Stimulated activated CD4-positive, alpha-beta T cell treated with anti-CD3 and anti-CD28 coated beads, Interleukin-15, amount 100 ng/mL, for 1 hour (primary cell): ENCODE measurements at places on chromosomes 11 and 22.

DNA sequence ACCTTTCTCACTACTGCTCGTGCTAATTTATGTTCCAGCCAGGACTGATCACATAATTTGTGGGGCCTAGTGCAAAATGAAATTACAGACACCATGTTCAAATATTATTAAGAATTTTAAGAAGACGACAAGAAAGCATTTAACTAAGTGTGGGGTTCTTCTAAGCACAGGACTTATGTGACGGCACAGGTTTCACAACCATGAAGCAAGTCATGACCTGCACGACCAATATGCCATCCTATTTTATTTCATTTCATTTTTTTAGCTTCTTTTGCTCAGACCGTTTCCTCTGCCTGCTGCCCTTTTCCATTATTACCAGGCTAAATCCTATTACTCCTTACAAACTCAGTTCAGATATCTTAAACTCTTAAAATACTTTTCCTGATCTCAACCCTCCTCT lies 462.5 kb downstream of the AASDHPPT start:
- DNase-seq = no peak

GRCh38 chr11:61554172-61554988 lies 26.5 kb downstream of the SYT7 start:
- peak; percentile 8 for DNase-seq

DNA sequence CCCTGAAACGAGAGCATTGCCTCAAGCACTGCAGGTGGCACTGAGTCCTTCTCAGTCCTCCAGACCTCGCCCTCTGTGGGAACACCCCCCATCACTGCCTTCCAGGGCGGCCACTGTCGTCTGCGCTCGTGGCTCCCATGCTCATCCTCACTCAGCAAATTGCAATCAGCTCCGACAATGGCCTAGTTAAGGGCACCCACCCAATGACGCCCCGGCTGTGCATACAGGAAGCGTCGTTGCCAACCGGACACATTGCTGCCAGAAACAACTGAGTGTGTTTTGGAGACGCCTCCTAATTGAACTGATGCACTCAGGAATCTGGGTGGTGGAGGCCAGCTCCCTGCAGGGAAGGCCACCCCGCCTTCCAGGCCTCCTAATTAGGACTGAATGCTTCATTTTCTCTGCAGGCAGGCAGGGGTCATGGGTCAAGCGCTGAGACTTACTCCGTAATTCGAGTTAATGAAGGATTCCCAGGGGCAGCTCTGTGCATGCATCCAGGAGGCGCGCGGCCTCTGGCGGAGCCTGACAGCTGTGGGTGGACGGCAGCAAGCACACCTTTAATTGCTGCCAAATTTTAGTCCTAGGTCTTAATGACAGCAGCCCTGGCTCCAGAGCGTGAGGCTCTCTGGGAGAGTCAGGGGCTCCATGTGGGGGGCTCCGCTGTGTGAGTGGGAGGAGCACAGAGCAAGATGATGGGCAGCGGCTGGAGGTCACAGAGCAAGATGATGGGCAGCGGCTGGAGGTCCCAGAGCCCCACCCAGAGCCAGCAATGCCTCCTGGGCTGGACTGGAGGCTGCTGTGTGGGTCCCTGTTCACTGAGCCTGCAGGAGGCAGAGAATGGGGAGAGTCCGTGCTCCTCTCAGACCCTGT lies 199.0 kb downstream of the BRD1 start:
- no peak for DNase-seq

DNA sequence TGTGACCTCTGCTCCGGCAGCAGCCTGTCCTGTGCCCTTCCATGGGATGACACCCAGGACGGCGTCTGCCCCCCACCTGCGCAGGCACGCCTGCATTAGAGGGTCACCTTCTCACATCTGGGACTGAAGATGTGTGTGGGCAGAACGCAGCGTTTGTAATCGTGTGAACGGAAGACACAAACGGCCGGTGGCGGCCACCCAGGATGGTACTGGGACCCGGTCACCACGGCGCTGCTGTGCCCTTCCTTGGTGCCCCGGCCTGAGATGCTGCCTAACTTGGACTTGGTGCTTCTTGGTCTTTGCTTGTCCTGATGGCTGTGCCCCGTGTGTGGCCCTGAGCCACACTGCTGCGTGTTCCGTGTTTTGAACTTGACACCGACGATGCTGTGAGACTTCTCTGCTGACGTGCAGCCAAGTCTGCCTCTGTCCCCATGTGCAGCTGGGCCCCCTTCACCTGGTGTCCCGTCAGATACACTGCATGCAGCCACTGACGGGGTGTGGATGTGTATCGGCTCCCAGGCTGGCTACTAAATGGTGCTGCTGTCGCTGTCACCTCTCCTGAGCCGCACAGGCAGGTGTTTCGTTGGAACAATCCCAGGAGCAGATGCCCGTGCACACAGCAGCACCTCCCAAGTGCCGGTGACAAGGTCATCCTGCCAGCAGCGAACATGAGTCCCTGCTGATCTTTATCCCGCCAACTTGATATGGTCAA lies 21.4 kb downstream of the YPEL1 start:
- no peak for DNase-seq

DNA sequence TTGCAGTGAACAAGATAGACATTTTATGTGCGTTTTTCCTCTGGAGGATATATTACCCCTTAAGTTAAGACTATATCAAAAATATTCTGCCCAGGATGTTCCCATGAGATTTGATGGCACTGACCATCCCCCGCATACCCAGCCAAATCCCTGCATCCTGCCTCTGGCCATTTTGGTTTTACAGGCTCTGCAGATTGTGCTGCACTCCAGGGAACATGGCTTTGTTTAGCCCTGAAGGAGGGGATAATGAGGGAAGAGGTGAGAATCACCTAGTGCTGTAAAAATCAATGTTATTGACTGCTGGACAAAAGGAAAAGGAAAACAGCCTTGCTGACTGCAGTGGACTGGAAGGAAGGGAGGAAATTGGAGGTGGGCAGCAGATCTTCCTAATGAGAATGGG lies 717.4 kb downstream of the DLG2 start:
- no peak for DNase-seq

DNA sequence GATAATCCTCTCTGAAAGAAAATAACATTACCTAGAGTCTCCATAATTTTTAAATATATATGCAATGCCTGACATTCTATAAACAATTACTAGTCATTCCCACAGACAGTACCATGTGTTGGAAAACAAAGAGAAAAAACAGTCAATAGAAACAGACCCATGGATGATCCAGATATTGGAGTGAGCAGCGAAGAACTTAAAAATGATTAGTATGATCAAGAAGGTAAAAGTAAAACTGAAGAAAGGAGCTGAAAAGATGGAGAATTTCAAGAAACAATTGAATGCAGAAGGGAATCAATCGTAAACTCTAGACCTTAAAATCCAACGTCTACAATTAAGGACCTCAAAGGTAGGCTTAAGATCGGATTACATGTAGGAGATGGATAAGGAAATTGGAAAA lies 330.6 kb downstream of the SHANK2 start:
- DNase-seq = no peak

DNA sequence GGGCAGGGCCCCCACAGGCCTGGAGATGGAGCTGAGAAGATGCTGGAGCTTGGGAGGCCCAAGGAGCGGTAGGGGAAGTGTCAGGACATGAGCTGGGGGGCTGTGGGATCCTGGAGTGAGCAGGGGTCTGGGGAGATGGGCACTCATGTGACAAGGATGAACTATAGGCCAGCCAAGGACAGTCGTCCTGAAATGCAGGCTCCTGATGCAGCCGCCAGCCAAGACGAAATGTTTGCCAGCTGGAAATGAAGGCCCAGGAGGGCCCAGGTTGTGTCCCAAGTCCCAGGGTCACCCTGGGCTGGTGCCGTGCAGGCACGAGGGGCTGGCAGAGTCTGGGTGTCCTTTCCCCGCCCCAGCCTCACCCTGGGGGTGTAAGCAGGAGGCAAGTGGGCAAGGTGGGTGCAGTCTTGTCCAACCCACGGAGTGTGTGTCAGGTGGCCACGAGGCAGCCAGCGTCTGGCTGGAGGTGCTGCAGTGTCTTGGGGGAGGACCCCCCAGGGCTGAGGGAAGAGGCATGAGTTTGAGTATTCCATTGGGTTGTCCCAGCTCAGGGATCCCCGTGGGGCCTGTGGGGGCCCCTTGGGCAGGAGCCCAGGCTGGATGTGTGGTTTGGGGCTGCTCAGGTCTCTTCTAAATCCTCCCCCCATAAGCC lies 21.4 kb downstream of the MRGPRG start:
- DNase-seq = no peak

DNA sequence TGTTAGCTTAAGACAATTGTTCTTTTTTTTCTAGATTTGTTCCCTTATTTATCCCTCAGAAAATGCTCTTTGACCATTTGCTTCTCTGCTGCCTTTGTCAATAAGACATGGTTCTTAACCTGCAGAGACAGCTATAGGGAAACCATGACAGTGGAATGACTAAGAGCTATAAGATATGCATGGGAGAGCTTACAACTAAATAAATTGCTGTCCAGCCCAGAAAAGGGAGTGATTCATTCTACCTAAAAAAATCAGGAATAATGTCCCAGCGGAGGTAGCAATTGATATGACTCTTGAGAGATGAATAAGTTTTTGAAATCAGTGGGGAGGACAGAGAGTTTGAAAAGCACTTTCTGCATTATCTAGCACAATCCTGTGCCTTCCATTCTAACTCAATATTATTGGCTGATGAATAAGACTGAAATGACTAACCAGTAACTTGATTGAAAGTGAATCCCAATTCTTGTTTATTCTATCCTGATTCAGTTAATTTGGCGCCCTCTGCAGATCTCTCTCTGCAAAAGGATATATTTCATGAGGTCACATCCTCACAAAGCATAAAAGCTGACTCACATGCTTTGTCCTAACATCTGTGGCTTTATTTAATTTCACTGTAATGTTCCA lies 680.5 kb upstream of the API5 start:
- no peak for DNase-seq

- no peak for DNase-seq
Measured at GRCh38 chr11:76806131-76806530, 23.0 kb downstream of the TSKU start.

DNA sequence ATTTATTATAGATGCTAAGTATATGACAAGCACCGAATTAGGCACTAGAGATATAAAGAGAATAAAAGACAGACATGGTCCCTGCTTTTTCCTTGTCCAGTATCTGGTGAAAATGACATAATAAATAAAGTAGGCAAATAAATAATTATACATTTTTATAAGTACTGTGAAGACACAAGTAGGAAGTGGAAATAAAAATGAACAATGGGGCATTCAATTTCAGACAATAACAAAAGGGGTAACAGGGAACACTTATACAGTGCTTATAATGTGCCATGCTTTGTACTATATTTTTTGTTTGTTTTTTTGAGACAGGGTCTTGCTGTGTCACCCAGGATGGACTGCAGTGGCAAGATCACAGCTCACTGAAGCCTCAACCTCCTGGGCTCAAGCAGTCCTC lies 4.3 kb downstream of the KBTBD3 start:
- DNase-seq = no peak

GRCh38 chr22:42282252-42282942 lies 11.9 kb upstream of the TCF20 start:
- DNase-seq = no peak

- no peak for DNase-seq
Measured at GRCh38 chr22:50313600-50313999, 6.2 kb upstream of the PLXNB2 start.

DNA sequence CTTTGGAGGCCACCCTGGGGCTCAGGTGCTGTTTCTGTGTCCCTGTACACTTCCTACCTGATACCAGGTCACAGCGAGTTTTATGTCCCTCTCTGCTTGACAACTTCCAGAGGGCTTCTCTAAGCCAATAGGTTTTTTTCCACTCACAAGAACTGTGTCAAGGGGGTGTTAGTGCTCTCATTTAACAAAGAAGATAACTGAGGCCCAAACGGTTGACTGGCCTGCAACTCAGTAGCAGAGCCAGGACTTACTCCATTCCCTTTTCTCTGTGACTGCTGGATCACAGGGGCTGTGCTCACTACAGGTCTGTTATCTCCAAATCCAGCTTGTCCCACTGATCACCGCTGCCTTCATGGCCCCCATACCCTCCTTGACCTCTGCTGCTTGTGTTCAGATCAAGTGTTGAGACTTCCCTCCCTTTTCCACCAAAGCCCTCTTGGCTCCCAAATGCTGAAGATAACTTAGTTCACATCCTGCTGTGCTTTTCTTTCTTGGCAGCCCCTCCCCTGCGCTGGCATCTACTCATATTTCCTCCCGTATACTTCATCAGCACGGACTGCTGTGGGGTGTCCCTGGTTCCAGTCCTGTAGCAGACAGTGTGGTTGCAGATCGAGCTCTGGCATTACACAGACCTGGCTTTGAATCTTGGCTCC lies 41.3 kb downstream of the POU2F3 start:
- DNase-seq = no peak

GRCh38 chr11:66697988-66698387 lies 20.3 kb upstream of the RBM4B start:
- DNase-seq = no peak

GRCh38 chr11:10503777-10504480 lies 37.1 kb downstream of the RNF141 start:
- DNase-seq = no peak

DNA sequence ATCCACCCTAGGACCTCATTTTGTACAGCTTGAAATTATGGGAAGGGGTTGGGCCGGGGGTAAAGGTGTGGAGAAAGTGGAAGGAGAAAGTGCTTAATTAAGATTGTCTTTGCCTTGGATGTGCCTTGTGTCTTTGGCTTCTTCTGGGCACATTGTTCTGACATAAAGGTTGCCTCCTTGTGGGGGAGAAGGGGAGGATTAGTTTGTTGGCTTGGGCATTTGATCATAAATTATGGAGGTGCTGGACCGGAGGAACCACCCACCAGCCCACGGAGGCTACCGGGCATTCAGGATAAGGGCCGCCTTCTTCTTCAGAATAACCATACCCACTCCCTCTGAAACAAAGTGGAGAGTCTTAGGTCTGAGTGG lies 1.3 kb downstream of the PAFAH1B2 start:
- DNase-seq = no peak

DNA sequence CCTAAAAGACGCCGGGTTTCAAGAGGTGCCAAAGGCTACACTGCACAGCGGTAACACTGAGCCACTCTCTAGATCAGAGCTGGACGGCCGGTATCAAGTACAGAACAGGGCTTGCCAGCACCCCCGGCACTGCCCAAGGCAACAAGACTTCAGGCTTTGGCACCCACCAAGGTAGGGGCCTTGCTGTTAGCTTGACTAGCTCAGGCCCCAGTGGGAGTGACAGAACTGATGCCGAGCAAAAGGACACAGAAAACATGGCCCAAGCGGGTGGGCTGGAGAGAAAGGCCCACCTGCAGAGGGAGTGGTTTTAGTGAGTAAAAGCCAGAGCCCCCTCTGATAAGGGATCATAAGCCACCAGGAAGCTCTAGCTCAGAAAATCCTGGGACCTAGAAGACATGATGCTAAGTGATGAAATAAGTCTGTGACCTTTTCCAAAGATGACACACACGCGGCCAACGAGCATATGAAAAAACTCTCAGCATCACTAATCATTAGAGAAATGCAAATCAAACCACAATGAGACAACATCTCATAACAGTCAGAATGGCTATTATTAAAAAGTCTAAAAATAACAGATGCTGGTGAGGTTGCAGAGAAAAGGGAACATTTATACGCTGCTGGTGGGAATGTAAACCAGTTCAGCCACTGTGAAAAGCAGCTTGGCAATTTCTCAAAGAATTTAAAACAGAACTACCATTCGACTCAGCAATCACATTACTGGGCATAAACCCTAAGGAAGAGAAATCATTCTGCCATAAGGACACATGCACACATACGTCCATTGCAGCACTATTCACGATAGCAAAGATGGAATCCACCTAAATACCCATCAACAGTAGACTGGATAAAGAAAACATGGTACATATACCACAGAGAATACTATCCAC lies 12.9 kb downstream of the EHD1 start:
- DNase-seq = no peak

GRCh38 chr22:50314455-50315288 lies 7.2 kb upstream of the PLXNB2 start:
- peak; percentile 42 for DNase-seq
